ENCODE measurements at places on chromosomes 2 and 18. TPM values are rescaled to one million over a fixed set of nuclear protein-coding genes. Genes with fewer than 3 reads are reported as not detected.

GRCh38 chr2:222711315-222711940 lies 40.0 kb downstream of the MOGAT1 start:
- DNase-seq: no peak

DNA sequence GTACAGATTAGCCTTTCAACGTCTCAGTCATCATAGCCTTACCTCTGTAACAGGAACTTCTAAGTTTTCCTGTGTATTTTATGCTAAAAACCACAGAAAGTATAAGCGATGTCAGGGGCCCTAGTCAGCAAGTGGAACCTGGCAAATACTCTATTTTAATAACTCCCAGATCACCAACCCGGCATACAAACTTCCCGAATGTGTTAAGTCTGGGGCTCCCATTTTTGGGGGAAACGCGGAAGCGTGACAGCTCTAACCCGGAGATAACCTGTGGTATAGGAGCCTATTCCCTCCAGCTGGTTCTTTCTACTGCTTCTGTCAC lies 574 bp downstream of the NIFK start:
- DNase-seq: no peak

GRCh38 chr2:20327370-20327769 lies 23.3 kb downstream of the PUM2 start:
- no peak for DNase-seq

GRCh38 chr2:146271131-146271831 lies 1573.5 kb upstream of the ACVR2A start:
- DNase-seq: no peak

- DNase-seq: no peak
Measured at GRCh38 chr18:13791181-13791580, 32.8 kb upstream of the MC5R start.

DNA sequence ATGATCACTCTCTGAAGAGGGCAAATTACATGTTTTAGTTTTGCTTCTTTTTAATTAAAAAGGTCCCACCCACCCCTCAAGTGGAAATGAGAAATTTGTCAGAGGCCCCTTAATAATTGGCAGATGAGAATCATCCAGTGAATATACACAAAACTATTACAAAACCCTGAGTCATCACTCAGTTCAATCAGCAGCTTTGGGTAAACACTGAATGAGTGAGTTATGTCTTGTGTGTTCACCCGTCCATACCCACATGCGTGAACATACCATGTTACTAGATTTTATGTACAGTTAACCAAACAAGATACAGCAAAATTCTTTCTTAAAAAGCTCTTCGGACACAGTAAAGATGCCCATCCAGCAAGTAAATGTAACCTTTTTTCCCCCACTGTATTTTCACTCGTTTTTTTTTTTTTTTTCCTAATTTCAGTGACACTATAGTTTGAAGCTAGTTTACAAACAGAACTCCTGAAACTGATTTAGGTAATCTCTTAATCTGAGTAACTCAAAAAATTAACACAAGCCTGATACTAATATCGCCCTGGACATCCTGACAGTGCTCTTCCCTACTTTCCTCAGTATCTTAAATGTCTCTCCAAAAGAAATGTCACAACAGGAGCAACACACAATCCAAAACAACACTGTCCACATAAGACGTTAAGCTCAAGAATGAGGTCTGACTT lies 1.4 kb downstream of the PSME4 start:
- no peak for DNase-seq

DNA sequence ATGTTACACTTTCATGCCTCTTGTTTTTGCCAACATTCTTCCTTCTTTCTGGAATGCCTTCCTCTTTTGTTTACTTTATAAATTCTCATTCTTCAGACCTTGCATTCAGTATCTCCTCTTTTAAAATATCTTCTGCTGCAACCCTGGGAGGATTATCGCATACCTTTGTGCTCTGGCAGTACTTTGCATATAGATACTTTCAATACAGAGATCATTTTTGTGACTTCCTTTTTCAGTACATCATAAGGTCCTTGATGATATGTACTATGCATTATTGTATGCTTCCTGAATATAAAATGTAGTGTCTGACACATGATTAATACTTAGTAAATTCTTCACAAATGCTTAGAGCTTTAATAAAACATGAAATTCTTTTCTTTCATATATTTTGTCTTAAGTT lies 538.7 kb downstream of the TRIB2 start:
- no peak for DNase-seq

DNA sequence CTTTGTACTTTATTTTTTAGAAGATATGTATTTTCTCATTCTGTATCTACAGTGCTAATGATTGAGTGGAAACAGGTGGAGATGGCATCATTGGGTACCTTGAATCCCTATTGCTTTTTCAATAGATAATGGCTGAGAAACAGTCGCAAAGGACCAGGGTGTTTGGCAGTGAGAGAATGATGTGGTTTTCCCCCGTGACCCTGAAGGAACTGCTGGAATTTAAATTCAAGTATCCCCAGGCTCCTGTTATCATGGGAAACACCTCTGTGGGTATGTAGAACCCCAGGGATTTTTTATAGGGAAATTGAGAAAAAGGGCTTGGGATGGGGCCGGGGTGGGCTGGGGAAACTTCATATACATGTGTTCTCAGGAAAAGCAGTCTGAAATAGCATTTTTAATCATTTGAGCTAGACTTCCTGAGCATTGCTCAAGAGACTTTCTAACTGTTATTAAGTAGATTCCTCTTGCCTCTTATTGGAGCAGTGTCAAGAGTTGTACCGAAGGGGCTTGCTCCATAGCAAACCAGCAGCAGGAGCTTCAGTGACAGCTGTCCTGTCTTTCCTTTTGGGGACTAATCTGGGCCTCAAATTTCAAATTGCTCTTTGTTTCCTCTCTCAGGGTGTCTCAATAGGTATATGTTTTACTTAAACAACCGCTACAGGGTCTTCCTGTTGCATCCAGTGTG lies 18.9 kb downstream of the AOX1 start:
- DNase-seq: no peak

DNA sequence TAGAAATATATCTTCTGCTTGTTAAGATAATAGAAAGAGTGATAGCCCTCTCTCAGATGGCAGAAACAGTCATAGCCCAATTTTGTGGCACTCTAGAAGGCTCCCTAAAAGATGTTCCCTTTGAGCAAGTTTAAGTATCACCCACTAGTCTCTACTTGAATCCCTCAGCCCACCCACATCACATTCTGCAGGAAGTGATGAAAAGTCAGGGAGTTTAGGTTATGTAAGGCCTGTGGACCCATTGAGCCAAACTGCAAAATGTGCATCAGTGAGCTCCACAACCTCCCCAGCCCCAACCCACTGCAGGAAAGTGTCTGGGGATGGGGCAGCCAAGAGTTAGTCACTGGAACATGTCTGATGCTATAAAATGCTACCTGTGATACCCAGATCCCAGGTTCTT lies 25.6 kb downstream of the ANKRD44 start:
- DNase-seq: no peak

DNA sequence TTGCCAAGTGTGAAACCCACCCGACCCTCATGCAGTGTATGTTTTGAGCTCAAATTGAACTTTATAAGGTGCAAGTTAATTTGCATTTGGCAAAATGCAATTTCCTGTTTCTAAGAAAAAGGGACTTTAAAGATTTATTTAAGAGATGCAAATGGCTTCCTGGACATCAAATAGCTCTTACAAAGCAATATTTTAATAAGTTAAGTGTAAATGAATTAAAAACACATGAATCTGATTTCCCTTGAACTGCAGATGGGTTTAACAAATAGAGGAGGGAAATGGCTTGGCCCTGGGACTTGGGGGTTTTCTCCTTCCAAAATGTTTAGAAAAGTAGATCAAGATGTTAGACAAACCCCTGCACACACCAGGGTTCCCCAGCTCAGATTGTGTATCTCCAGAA lies 116.0 kb downstream of the EN1 start:
- no peak for DNase-seq

DNA sequence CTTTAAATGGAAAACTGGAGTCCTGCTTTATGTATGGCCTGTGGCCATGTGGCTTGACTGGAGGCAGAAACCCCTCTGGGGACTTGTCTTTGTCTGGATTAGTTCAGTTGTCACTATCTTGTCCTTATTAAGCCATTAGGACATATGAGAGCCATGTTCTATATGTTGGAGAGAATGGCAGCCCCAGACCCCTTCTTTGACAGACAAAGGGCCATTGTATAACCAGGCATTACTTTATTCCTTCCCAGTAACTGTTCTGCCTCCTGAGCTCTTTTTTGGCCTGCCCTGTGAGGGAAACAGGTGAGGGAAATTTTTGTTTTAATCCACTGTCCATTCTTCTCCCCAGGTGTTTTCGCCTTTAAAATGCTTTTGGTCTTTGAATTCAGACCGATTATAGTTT lies 43.3 kb downstream of the FSHR start:
- no peak for DNase-seq

DNA sequence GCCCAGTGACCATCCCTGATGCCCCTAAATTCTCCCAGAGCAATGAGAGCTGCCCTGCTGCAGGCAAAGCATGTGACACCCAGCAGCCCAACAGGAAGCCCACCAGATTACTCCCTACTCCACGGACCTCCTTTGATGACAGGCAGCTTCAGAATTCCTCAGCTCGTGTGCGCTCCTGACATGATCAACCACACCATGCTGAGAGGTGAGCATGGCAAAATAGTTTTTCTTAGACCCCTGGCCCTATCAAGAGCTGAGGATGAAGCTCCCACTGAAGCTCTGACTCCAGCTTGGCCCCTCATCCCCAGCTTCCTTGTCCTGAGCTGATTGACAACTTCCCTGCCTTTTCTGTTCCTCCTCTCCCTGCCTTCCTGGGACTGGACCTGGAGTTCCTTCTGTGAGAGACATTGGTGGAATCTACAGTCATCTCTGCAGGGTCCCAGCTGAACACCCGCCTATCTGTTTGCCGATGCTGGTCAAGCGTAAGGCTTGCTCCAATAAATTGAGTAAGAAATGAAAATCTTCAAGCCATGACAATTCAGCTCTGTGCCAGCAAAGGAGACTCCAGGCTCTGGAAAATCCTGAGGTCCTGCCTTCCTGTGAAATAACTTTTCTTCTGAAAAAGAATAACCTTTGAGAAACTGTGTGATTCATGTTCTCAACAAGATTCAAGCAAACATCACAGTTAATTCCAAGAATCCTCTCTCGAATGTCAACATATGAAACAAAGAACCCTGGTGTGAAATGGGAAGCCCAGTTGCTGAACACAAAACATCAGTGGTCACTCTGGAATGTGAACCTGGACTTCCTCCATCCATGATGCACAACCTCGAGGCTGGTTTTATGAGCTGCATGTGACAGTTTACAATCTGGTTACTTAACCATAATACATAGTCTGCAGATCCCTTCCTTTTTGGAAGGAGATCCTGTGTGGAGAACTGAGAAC lies 201.1 kb downstream of the SPP2 start:
- no peak for DNase-seq

DNA sequence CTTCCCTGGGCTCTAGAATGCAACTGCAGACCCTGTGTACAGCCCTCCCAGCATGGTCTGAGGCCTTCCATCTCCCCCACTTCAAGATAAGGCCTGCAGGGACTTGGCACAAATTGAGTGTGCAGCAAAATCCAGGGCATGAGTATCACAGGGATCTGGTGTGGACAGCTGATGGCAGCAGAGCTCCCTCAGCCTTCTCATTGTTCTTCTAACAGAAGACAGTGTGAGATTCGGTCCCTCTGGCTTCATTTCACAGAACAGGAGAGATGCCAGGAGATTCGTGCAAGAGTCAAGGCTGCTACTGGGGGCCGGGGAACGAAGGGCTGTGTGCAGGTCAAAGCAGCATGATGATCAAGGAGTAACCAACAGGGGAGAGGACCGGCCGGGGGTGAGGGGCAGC lies 85.8 kb downstream of the UXS1 start:
- no peak for DNase-seq

- DNase-seq: no peak
Measured at GRCh38 chr2:17648581-17648980, 105.0 kb downstream of the SMC6 start.

- peak; percentile 57 for DNase-seq
Measured at GRCh38 chr2:85852937-85853498, 35.8 kb downstream of the ST3GAL5 start.

GRCh38 chr2:148909114-148909513 lies 34.1 kb downstream of the KIF5C start:
- no peak for DNase-seq

- no peak for DNase-seq
Measured at GRCh38 chr2:59935005-59935404, 618.4 kb downstream of the BCL11A start.

GRCh38 chr18:35091841-35092240 lies 50.6 kb downstream of the MAPRE2 start:
- no peak for DNase-seq

GRCh38 chr2:187157046-187157445 lies 291.0 kb downstream of the CALCRL start:
- no peak for DNase-seq

- no peak for DNase-seq
Measured at GRCh38 chr18:48933578-48934414, 17.0 kb downstream of the SMAD7 start.

GRCh38 chr18:5500158-5500939 lies 43.4 kb downstream of the EPB41L3 start:
- no peak for DNase-seq

- no peak for DNase-seq
Measured at GRCh38 chr2:316381-316780, 28.5 kb upstream of the ALKAL2 start.

- DNase-seq: no peak
Measured at GRCh38 chr2:45102579-45103117, 93.4 kb upstream of the SIX2 start.

DNA sequence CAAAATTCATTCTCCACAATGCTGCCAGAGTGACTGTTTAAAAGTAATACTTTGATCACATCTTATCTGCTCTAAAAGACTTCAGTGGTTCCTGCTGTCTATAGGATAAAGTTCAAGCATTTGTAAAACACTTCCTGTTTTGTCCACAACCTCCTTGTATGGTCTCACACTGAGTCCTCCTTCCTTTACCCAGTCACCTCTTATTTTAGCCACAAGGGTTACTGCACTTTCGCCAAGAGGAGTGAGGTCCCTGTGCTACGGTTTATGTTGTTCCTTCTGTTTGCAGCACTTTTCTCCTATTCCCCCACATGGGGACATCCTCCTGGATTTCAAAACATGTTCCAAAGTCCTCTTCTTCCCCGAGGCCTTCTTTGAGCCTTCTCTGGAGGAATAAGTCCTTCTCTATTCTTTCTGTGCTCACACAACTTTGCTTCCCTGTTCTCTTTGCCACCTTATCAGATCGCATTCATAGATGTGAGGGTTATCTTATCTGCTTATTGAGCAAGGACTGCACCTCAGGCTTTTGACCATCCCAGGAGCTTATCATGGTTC lies 112.2 kb upstream of the NABP1 start:
- no peak for DNase-seq

The ALPP gene
- 0.29 TPM for total RNA-seq

The EMILIN1 gene
- total RNA-seq: 0.32 TPM

The PREB gene
- total RNA-seq: 27.1 TPM

The LRRFIP1 gene
- total RNA-seq: 225 TPM

The ANKRD23 gene
- 11.2 TPM for total RNA-seq

The IL1RL1 gene
- total RNA-seq: 0.99 TPM

The METAP1D gene
- 5.7 TPM for total RNA-seq

The C1GALT1C1L gene
- total RNA-seq: not detected

The CELF4 gene
- total RNA-seq: not detected

The FZD7 gene
- total RNA-seq: 0.31 TPM

The C2orf81 gene
- total RNA-seq: 3.3 TPM
